ENCODE measurements at places on chromosomes 5 and 9. TPM values are rescaled to one million over a fixed set of nuclear protein-coding genes. Genes with fewer than 3 reads are reported as not detected.

DNA sequence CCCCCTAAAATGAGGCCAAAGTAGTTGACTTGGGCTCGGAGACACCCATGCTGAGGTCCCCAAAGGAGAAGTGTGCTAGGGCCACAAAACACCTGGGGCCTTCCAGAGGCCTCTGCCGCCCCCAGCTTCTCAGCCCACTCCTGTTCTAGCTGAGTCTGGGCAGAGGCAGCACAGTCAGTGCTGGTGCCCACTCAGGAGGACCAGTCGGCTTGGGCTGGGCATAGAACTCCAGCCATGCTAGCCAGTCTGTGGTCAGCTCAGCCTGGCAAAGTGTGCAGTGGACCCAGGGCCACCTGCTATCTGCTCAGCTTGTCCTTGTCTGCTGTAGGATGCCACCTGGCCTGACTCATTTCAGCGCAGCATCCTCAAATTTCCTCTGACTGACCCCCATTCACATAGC is 254.6 kb downstream of the FSTL4 start:
- H3K27me3 ChIP-seq, result no peaks in the 10 kb centered on the region
- no peak overlapping the region for H3K27ac ChIP-seq
- DNase-seq, result no peak
- H3K4me1 ChIP-seq, result no peaks in the 10 kb centered on the region
- no peaks in the 10 kb centered on the region for H3K36me3 ChIP-seq

DNA sequence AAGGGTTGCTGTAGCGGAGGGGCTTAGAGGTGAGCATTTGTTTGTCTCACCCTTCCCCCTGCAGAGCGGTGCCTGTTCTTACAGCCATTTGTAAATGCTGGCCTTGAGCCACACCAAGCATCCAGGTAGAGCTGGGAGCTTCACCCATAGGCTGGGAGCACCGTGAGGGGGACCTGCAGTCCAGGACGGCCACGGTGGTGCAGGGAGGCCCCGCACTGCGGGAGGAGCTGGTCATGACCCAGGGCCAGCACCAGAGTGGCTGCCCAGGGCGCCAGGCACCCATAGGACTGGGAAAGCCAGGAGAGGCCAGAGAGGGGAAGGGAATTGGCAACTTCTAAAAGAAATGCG is 197.3 kb upstream of the ADAMTS16 start:
- no peak overlapping the region for H3K4me3 ChIP-seq
- H3K27me3 ChIP-seq, result no peaks in the 10 kb centered on the region
- no peak overlapping the region for H3K27ac ChIP-seq

The DDX4 gene
- total RNA-seq, result 0.26 TPM

DNA sequence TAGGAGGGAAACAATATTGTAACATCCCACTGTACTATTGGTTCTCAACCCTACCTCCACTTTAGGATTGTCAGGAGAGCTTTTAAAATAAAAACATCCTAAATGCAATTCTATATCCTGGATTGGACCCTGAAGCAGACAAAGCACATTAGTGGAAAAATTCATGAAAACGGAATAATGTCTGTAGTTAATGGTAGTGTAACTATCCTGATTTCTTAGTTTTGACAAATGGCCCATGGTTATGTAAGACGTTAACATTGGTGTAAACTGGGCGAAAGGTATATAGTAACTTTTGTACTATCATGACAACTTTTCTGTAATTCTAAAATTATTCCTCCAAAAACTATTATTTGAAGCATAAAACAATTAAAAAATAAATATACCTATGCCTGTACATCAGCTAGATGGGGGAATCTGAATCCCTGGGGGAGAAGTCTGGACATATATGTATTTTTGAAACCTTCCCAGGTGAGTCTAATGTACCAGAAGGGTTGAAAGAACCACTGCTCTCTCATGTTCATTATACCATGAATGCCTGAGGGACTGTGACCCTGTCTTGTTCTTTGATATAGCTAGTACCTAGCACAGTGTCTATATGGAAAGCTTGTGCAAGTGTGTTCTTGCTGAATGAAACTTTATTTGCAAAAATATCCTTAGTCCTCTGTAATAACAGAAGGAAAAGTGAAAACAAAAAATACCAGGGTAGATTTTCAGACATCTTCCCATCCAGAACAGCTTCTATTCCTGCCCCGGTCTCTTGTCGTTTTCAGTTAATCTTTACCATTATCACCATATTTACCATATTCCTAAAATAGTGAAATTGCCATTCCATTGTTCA is 3.4 kb upstream of the TRMO start:
- H3K27ac ChIP-seq, result no peak overlapping the region
- peaks cover 2% of the 10 kb centered on the region for H3K27me3 ChIP-seq

DNA sequence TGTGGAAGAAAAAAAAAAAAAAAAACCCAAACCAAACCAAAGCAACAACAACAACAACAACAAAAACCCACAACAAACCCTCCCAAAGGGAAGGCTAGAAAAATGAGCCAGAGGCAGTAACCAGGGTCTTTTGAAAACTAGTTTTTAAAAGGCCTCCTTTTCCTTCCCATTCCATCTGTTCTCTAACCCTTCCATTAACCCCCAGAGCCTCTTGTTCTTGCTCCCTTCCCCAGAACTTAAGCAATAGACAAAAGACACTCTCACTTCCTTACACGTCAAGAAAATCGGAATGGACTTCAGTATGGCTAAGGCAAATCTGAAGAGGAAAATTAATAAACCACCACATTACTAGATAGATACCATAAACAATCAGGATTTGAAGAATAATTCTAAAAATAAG is 292.8 kb downstream of the ARL15 start:
- no peak overlapping the region for H3K27ac ChIP-seq
- H3K36me3 ChIP-seq, result no peaks in the 10 kb centered on the region
- H3K4me3 ChIP-seq, result no peak overlapping the region

GRCh38 chr5:176994460-176995121 is 12.0 kb downstream of the UIMC1 start:
- H3K27me3 ChIP-seq, result no peaks in the 10 kb centered on the region
- no peaks in the 10 kb centered on the region for H3K36me3 ChIP-seq
- H3K4me1 ChIP-seq, result peaks cover 7% of the 10 kb centered on the region
- no peak overlapping the region for H3K4me3 ChIP-seq
- peak overlapping the region; percentile 79 for H3K27ac ChIP-seq

DNA sequence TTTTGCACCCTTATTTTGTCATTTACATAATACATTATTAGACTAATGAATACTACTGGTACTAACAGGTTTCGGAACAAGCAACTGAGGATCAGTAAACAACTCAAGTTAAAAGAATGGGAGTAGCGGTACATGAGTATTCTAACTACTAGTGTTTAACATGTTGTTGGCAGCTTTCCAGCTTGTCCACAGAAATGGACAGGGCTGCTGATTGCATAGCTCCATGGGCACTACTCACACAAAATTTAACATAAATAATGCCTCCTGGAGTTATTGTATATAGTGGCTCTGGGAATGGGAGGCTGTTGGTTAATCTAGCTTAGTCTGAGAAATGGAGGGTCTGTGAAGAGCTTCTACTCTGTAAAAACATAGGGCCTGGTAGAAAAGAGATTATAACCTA is 6.7 kb downstream of the NCBP1 start:
- no peak overlapping the region for H3K27ac ChIP-seq
- DNase-seq, result no peak
- H3K4me1 ChIP-seq, result peaks cover 5% of the 10 kb centered on the region
- no peaks in the 10 kb centered on the region for H3K27me3 ChIP-seq

DNA sequence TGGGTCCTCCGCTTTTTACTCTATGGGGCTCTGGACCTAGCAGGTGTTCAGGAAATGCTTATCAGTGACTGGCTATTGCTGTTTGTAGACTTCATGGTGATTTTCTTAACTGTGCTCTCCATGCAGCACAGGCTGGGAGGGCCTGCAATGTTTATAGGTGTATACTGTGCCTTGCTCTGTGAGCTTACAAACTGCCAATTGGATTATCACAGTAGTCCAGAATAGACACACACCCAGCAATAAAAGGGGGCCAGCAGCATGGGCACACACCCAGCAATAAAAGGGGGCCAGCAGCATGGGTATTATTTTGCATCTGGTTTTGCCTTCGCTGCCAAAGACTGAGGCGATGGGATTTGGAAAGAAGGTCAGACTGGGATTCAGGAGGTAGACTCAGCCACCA is 100.0 kb downstream of the CRB2 start:
- DNase-seq, result no peak
- no peak overlapping the region for H3K4me3 ChIP-seq
- H3K27ac ChIP-seq, result no peak overlapping the region
- no peaks in the 10 kb centered on the region for H3K27me3 ChIP-seq

DNA sequence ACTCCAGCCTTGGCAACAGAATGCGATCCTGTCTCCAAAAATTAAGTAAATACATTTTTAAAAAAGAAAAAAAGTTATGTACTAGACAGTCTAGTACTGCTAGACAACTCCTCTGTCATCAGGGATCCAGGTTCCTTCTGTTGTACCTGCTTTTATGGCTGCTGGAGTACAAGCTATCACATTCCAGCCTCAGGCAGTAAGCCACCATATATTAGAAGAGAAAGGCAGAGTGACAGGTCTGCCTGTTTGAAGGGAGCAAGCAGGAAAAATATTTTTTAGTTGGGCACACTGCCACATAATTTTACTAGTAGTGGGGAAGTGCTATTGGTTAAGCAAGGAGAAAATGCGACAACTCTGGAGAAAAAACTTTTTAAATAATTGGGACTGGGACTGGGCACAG is 10.9 kb downstream of the RPS6 start:
- H3K27ac ChIP-seq, result no peak overlapping the region
- DNase-seq, result no peak
- peaks cover 1% of the 10 kb centered on the region for H3K36me3 ChIP-seq
- no peaks in the 10 kb centered on the region for H3K4me1 ChIP-seq

DNA sequence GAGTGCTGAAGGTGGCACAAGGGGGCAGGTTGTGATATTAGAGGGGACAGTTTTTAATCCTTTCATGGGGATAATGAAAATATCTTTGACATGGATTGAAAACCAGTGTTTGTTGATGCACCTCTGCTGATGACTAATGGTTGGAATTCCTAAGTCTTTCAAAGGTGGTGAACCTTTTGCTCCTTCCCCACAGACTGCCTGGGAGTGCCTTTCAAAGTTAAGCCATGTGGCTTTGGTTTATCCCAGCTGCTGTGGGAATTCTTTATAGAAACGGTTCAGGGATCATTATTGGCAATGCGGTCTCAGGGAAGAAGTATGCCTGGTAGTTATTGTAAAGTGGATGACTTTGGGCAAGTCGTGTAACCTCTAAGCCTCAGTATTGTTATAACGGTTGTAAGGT is 45.7 kb downstream of the PIP5K1B start:
- DNase-seq, result no peak
- H3K4me1 ChIP-seq, result peaks cover 9% of the 10 kb centered on the region
- H3K36me3 ChIP-seq, result no peaks in the 10 kb centered on the region
- H3K27ac ChIP-seq, result peak overlapping the region; percentile 83
- no peaks in the 10 kb centered on the region for H3K27me3 ChIP-seq
- H3K4me3 ChIP-seq, result no peak overlapping the region

The ANKRD31 gene
- 0.66 TPM for total RNA-seq

The PCDHGA11 gene
- 1.2 TPM for total RNA-seq

Measured in Caco-2 (cell line).